ENCODE measurements at places on chromosomes 11 and 22. TPM values are rescaled to one million over a fixed set of nuclear protein-coding genes. Genes with fewer than 3 reads are reported as not detected.
A peak's percentile ranks its signal among the peaks of the same experiment; 100 is the strongest.

DNA sequence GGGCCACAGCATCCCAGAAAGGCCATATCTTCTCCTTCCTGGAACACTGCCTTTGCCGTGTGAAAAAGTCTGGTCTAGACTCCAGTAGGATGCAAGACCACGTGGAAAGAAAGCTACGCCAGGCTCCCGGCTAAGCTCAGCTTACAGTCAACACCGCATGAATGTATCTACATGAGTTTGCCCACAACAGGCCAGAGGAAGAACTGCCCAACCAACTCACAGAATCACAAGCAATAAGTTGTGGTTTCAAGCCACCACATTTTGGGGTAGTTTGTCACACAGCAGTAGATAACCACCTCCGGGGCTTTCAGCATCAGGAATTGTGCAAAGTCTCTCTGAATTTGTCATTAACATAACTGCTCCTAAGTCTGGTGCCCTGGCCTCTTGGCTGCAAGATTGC lies 27.3 kb downstream of the HSPA8 start:
- H3K4me1 ChIP-seq = no peaks in the 10 kb centered on the region
- H3K27ac ChIP-seq = no peak overlapping the region
- H3K27me3 ChIP-seq = no peaks in the 10 kb centered on the region
- no peak overlapping the region for H3K4me3 ChIP-seq
- H3K36me3 ChIP-seq = no peaks in the 10 kb centered on the region
- no peak for DNase-seq

DNA sequence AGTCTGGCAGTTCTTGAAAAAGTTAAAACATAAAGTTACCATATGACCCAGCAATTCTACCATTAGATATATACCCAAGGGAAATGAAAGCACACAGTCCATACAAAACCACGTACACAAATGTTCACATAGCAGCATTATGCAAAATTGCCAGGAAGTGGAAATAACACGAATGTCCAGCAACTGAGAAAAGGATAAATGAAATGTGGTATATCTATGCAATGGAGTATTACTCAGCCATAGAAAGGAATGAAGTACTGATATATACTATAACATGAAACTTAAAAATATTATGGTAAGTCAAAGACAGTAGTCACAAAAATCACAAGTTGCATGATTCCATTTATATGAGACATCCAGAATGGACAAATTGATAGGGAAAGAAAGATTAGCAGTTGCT lies 57.9 kb downstream of the C2CD3 start:
- no peaks in the 10 kb centered on the region for H3K4me1 ChIP-seq
- peaks cover 6% of the 10 kb centered on the region for H3K36me3 ChIP-seq
- H3K27ac ChIP-seq = no peak overlapping the region
- no peaks in the 10 kb centered on the region for H3K27me3 ChIP-seq
- no peak for DNase-seq
- no peak overlapping the region for H3K4me3 ChIP-seq

GRCh38 chr22:46584081-46584921 lies 35.9 kb upstream of the GRAMD4 start:
- no peaks in the 10 kb centered on the region for H3K4me1 ChIP-seq
- H3K36me3 ChIP-seq = no peaks in the 10 kb centered on the region
- H3K27ac ChIP-seq = no peak overlapping the region
- no peak for DNase-seq

- H3K27ac ChIP-seq = no peak overlapping the region
- H3K27me3 ChIP-seq = no peaks in the 10 kb centered on the region
- no peak for DNase-seq
- H3K36me3 ChIP-seq = no peaks in the 10 kb centered on the region
- no peaks in the 10 kb centered on the region for H3K4me1 ChIP-seq
Measured at GRCh38 chr22:27984723-27985122, 65.7 kb upstream of the PITPNB start.

GRCh38 chr11:28086569-28086968 lies 21.4 kb downstream of the KIF18A start:
- H3K4me1 ChIP-seq = peaks cover 34% of the 10 kb centered on the region
- H3K4me3 ChIP-seq = no peak overlapping the region
- DNase-seq = peak; percentile 36
- H3K36me3 ChIP-seq = no peaks in the 10 kb centered on the region
- no peaks in the 10 kb centered on the region for H3K27me3 ChIP-seq

DNA sequence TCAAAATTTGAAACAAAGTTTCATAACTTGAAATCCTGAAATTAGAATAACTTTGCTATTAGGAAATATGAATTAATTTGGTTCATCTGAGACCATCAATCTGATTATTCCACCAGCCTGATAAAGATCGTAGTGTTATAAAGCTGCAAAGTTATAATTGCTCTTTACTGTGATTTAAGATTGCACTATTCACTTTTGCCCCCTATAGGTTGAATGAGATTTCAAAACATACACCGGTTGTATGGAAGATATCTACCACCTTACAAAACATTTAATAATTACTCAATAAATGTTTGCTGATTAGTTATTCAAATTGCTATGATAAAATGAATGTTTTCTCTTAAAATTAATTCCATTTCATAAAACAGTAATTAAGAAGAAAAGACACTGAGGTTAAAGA lies 26.1 kb downstream of the APIP start:
- no peak overlapping the region for H3K4me3 ChIP-seq
- H3K4me1 ChIP-seq = no peaks in the 10 kb centered on the region
- H3K36me3 ChIP-seq = peaks cover 2% of the 10 kb centered on the region
- peak; percentile 23 for DNase-seq
- no peaks in the 10 kb centered on the region for H3K27me3 ChIP-seq

- no peak overlapping the region for H3K27ac ChIP-seq
- no peak overlapping the region for H3K4me3 ChIP-seq
- no peaks in the 10 kb centered on the region for H3K27me3 ChIP-seq
- DNase-seq = no peak
- no peaks in the 10 kb centered on the region for H3K4me1 ChIP-seq
- no peaks in the 10 kb centered on the region for H3K36me3 ChIP-seq
Measured at GRCh38 chr11:132643239-132643638, 889.1 kb downstream of the OPCML start.

GRCh38 chr11:83238111-83238510 lies 44.6 kb downstream of the ANKRD42 start:
- no peak overlapping the region for H3K27ac ChIP-seq
- no peaks in the 10 kb centered on the region for H3K27me3 ChIP-seq
- no peak for DNase-seq
- no peaks in the 10 kb centered on the region for H3K36me3 ChIP-seq

DNA sequence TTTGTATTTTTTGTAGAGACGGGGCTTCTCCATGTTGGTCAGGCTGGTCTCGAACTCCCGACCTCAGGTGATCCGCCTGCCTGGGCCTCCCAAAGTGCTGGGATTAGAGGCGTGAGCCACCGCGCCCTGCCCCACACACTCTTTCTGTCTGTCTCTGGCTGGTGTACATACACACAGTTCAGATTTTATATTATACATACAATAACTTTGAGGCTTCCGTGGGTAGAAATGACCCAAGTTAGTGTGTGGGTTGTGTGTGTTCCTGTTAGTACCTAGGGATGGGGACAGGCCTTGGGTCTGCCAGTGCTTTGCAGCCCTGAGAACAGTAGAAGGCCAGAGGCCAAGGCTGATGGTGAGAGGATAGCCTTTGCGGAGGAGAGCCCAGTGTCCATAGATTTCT lies 2.8 kb downstream of the ZBTB16 start:
- no peak for DNase-seq
- peaks cover 8% of the 10 kb centered on the region for H3K4me1 ChIP-seq
- no peak overlapping the region for H3K27ac ChIP-seq
- H3K36me3 ChIP-seq = peaks cover 2% of the 10 kb centered on the region
- H3K4me3 ChIP-seq = no peak overlapping the region

DNA sequence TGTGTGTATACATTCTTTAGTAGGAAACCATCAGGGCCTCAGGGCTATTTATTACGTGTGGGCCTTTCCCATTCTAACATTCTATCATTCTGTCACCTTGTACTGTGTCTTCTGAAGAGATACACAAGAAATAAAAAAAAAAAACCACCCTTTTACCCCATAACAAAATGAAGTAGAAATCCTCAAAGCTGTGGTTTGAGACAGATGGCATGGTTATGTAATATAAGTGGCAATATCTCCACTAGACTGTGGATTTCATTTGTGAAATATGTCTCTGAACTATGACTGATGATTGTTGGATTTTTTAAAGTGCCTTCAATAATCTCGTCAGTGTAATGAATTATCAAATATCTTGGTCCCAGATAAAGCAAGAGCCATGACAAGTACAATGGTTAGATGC lies 150.0 kb upstream of the BLID start:
- no peak overlapping the region for H3K27ac ChIP-seq
- no peak for DNase-seq

DNA sequence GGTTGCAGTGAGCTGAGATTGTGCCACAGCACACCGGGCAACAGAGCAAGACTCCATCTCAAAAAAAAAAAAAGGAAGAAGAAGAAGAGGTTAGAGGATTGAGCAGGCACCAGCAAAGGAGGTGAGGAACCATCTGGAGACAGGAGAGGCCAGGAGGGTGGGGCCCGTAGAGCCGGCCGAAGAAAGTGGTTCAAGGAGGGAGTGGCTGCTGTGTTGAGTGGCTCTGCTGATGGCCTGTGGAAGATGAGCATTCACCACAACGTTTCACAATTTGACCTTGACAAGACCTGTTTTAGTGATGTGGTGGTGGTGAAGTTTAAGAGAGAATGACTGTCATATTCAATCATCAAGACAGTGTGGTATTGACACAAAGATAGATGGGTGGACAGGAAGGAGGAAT lies 6.8 kb upstream of the CTSD start:
- no peak for DNase-seq
- no peak overlapping the region for H3K4me3 ChIP-seq
- no peaks in the 10 kb centered on the region for H3K27me3 ChIP-seq
- H3K4me1 ChIP-seq = peaks cover 7% of the 10 kb centered on the region

DNA sequence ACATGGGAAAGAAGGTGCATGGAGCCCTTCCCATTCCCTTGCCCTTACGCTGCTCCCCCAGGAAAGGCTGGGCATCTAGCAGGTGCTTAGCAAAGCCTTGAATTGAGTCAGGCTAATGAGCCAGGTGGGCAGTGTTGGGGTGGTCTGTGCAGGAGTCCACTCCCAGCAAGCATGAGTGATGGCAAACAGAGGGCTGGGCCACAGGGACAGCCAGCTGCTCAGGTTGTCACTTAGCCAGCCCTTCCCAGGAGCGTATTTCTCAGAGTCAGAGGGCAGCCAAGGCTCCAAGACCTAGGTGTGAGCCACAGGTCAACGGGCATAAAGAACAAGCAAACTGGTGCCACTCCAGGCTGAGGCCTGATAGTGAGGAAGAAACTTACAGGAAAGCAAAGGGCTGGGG lies 149.8 kb downstream of the DSCAML1 start:
- H3K4me3 ChIP-seq = no peak overlapping the region
- no peak for DNase-seq
- H3K27me3 ChIP-seq = no peaks in the 10 kb centered on the region
- H3K27ac ChIP-seq = no peak overlapping the region
- H3K36me3 ChIP-seq = no peaks in the 10 kb centered on the region

GRCh38 chr22:36753120-36753802 lies 22.7 kb downstream of the IFT27 start:
- H3K4me3 ChIP-seq = no peak overlapping the region
- no peak for DNase-seq
- H3K27me3 ChIP-seq = no peaks in the 10 kb centered on the region
- no peaks in the 10 kb centered on the region for H3K4me1 ChIP-seq
- H3K36me3 ChIP-seq = no peaks in the 10 kb centered on the region

- no peak overlapping the region for H3K27ac ChIP-seq
- no peaks in the 10 kb centered on the region for H3K4me1 ChIP-seq
- H3K36me3 ChIP-seq = no peaks in the 10 kb centered on the region
Measured at GRCh38 chr11:110513846-110514437, 84.2 kb downstream of the FDX1 start.

DNA sequence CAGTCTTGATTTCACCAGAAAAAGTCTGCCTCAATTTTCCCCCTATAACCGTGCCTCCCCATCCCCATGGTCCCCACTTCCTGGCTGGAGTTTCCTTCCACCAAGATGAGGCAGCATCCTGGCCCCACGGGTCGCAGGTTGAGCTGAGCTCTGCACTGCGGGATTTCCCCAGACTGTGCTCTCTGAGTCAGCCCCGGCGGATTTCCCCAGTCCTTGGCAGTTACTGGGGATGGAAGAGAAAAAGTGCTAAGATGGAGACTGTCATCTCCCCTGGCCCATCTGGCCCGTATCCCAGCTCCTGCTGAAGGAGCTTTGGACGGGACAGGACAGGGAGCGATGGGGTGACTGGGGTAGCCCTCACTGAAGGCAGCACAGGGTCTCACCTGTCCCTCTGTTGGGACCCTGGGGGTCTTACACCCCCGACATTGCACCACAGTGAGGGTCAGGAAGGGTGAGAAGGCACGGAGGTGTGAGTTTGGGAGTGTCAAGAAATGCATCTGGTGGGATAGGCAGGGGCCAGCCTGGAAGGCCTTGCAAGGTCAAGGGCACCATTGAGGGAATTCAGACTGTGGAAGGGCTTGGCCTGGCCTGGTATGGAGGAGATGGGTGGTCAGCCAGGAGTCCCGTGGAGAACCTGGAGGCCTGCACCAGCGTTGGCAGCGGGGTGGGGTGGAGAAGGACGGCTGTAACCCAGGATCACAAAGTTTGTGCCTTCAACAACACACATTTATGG lies 36.5 kb downstream of the NADSYN1 start:
- peaks cover 32% of the 10 kb centered on the region for H3K36me3 ChIP-seq
- H3K27me3 ChIP-seq = no peaks in the 10 kb centered on the region
- no peak overlapping the region for H3K4me3 ChIP-seq
- H3K27ac ChIP-seq = peak overlapping the region; percentile 78

DNA sequence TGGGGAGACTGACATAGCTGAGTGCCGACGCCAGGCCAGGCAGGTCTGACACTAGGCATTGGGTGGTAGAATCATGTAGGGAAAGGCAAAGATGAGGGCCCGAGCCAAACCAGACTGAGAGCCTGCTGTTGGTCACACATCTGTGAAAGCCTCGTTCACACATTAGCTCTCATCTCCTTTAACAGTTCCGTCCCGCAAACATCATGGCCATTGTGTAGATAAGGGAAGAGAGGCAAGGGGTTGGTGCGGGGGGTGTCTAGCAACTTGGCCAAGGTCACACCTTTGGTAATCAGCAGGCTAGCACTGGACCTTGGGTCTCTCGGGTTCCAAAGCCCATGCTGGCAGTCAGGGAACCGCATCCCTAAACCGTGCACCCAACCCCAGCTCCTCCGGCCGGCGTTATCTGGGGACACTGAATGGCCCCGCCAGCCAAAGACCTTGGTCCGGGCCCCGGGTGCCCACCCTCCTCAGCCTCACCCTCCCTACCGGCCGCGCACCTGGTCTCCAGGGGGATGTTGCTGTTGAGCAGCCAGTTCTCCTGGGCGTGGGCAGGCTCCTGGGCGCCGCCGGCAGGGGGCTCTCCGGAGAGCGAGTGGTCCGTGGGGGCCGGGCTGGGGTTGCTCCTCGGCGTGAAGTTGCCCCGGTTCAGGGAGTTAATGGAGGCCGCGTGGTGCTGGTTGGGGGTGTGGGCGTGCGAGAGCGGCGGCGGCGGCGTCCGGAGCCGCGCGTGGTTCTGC lies 328.3 kb upstream of the NARS2 start:
- no peak overlapping the region for H3K4me3 ChIP-seq
- H3K36me3 ChIP-seq = no peaks in the 10 kb centered on the region
- peak; percentile 4 for DNase-seq
- no peak overlapping the region for H3K27ac ChIP-seq

Gene NKAPD1
- 18.5 TPM for total RNA-seq

Gene RAB3IL1
- total RNA-seq = 3.6 TPM

Gene DNAJB7
- total RNA-seq = not detected

Gene PKDREJ
- total RNA-seq = not detected

Gene UPB1
- total RNA-seq = 0.30 TPM
